ENCODE measurements at places on chromosomes 4 and X.

DNA sequence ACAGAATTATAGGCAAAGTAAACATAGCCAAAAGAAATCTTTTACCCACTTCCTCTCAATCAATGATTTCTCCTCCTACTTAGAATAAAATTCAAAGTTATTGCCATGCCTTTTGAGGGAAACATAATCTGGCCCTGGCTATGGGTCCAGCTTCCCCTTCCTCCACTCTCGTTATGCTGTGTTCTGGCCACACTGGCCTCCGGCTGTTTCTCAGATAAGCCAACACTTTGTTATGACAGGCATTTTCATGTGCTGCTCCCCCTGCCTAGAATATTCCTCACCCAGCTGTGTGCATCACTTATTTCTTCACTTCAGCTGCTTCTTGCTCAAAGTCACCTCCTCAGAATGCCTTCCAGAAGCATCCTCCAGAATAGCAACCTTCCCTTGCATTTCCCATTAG lies 386.6 kb upstream of the AADAT start:
- no peak for DNase-seq

GRCh38 chr4:8086783-8087445 lies 71.7 kb downstream of the ABLIM2 start:
- DNase-seq: no peak

DNA sequence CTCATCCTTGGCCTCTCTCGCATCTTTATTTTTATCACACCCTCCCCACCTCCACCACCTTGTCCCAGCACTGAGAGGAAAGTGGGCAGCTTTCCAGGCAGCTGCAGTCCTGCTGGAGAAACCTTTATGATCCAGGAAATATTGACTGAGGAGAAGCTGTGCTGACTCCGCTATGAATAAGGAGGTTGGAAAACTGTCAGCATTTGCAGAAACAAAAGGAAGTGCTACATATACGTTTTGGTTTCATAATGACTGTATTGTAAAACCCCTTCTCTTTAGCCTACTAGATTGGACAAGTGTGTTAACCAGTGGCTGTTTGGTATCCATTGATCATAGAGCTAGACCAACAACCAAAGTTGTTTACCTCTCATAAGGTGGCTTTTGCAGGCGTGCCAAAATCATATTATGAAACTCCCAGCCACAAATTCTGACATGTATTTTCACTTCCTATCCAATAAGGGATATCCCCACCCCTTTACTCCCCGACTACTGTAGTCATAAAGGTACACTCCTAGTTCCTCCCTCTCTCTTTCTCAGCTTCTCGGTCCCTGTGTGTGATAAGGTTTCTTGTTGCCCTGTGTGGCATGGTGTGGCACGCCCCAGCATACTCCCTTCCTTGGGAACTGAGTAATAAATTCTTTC lies 88.4 kb downstream of the GPR143 start:
- DNase-seq: peak; percentile 18

DNA sequence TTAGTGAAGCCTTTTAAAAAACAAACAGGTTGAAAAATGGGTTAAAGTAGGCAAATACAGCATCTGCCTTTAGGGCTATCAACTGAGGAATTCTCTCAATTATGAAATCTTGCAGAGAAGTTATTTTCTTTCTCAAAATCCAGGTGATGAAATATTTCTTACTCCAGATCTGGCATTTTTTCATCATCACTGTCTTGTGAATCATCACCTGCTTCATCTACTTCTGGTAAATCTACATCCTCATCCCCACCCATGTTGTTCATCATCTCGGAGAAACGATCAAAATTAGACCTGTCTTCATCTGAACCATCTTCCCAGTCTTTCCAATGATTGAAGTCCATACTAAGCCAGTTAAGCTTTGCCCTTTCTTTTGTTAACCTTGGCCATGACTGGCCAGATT lies 33.3 kb upstream of the HPF1 start:
- DNase-seq: no peak

DNA sequence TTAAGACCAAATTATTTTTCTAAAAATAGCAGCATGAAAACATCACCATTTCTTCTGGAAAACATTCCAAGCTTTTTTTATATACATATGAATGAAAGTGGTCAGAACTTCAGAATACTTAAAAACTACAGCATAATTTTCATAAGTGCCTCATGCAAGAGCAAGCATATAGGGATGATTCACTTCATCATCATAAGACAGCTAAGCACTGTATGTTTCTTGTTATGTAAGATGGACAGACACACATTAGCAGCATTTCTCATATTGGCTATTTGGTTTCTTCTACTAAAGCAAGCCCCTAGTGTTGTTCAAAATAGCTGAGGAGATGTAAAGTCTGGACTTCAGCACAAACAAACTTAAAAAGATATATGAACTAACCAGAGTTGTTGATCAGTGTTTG lies 213.1 kb upstream of the NOCT start:
- DNase-seq: no peak

GRCh38 chr4:18111081-18111480 lies 89.5 kb upstream of the LCORL start:
- DNase-seq: no peak

Measured in CD4-positive, alpha-beta T cell treated with Interleukin-2 at 100 ng/mL for 4 hours (primary cell).